ENCODE measurements at places on chromosomes 13 and 19. TPM values are rescaled to one million over a fixed set of nuclear protein-coding genes. Genes with fewer than 3 reads are reported as not detected.

GRCh38 chr13:26727633-26728032 is 33.0 kb downstream of the GPR12 start:
- DNase-seq, result no peak

- DNase-seq, result no peak
These were observed 17.2 kb downstream of the ZNF444 start for GRCh38 chr19:56158170-56158757.

Gene PTH2
- total RNA-seq, result not detected

Gene FBXL12
- 18.1 TPM for total RNA-seq

GRCh38 chr13:92317066-92317465 is 909.5 kb upstream of the GPC6 start:
- peak; percentile 69 for DNase-seq

Gene ANGPTL4
- total RNA-seq, result not detected

Gene ZNF729
- not detected for total RNA-seq

GRCh38 chr13:75073786-75074185 is 408.2 kb downstream of the TBC1D4 start:
- no peak for DNase-seq

DNA sequence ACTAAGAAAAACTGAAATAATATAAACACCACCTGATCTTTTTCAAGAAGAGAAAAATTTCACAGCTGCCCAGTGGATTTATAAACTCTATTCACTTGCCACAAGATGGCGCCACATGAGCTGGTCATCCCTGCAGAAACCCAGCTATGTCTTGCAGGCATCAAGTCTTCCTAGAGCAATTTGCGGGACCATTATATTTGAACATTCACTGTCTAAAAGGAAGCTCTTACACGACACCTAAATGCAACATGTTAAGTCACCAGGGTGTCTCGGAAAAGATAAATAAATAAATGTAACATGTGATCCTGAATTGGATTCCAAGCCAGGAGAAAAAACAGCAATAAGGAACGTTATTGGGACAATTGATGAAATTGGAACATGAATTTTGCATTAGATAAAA is 20.3 kb upstream of the AKT2 start:
- DNase-seq, result peak; percentile 81

GRCh38 chr19:47239152-47239551 is 8.2 kb upstream of the BBC3 start:
- DNase-seq, result no peak

Gene CARM1
- 53.0 TPM for total RNA-seq

GRCh38 chr13:65606622-65607021 is 1623.5 kb downstream of the PCDH9 start:
- peak; percentile 11 for DNase-seq

GRCh38 chr19:44800461-44800860 is 8.4 kb upstream of the BCAM start:
- peak; percentile 70 for DNase-seq

DNA sequence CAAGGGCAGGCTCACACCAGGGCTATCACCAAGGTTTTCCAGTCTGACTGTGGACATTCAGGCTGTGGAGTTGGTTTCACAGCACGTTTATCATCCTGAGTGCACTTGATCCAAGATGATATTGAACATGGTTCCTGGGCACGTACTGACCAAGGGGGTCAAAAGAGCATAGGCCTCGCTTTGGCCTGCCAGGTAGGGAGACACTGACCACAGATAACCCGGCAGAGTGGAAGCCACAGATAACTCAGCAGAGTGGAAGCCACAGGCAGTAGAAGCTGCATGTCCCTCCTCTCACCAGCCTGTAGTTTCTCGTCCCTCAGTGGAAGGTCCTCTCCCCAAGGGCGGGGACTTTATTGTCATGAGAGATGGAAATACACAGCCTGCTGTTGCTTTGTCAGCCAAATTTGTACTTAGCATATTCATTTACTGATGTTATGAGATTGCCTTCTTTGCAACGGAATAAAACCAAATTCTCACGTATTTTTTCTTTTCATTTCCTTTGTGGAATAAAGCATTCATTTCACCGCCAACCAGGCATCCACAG is 8.8 kb upstream of the KRTDAP start:
- no peak for DNase-seq

GRCh38 chr13:109667807-109668291 is 118.5 kb downstream of the IRS2 start:
- no peak for DNase-seq

DNA sequence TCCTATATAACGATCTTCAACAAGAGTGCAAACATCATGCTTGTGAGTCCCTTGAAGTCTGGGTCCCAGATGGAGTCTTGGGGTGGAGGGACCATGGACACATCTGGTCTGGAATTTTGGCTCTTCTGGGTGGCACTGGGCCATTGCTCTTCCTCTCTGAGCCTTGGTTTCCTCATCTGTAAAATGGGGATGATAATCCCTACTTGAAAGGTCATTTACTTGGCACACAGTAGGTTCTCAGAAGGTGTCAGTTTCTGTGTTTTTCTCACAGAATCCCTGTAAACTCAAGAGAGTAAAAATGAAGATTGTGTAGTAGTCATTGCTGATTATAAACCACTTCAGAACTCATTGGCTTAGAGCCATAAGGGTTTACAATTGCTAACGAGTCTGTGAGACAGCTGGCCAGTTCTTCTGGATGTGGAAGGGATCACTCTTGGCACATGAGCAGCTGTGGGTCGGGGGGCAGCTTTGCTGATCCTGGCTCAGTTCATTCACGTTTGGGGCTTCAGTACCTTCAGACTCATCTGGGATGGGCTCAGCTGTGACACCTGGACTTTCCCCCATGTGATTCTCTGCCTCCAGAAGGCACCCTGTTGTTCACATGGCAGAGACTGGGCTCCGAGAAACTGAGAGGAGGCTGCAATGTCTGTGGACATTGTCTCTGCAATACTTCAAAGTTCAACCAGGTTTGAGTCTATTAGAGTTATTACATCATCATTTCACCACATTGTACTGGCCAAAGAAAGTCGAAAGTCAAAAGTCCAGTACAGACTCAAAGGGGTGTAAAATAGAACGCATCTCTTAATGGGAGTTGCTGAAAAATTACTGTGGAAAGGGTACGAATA is 7.8 kb downstream of the CYP4F12 start:
- no peak for DNase-seq

DNA sequence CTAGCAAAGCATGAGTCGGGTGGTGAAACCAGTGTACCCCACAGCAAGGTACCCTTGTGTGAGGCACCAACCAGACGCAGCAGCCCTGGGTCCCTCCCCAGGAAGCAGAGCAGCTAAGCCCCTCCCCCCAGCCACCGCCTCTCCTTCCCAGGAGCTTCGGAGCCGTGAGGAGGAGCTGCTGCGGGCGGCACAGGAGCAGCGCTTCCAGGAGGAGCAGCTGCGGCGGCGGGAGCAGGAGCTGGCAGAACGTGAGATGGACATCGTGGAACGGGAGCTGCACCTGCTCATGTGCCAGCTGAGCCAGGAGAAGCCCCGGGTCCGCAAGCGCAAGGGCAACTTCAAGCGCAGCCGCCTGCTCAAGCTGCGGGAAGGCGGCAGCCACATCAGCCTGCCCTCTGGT is 12.4 kb downstream of the TTC9B start:
- no peak for DNase-seq

- DNase-seq, result no peak
These were observed 23.1 kb downstream of the CCDC8 start for GRCh38 chr19:46390121-46390858.

DNA sequence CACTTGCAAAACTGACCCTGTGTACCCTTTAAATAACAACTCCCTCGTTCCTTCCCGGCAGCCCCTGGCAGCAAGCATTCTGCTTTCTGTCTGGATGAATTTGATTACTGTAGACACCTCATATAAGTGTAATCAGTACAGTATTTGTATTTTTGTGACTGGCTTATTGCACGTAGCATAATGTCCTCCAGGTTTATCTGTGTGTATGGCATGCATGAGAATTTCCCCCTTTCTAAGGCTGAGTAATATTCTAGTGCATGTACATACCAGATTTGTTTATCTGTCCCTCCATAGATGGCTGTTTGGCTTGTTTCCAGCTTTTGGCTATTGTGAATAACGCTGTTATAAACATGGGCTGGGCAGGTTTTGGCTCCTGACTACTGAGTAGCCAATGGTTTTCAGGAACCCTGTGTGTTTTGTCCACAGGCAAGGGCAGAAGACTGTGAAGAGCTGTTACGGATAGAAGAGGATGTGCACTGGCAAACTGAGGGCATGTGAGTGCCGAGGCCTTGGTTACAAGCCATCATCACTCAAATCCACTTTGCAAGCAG is 98.0 kb downstream of the ESD start:
- DNase-seq, result no peak

All from A172 (cell line).